ENCODE measurements at places on chromosomes 12 and 14.

GRCh38 chr14:23321572-23322547 lies 603 bp downstream of the PABPN1 start:
- DNase-seq: peak; percentile 66

DNA sequence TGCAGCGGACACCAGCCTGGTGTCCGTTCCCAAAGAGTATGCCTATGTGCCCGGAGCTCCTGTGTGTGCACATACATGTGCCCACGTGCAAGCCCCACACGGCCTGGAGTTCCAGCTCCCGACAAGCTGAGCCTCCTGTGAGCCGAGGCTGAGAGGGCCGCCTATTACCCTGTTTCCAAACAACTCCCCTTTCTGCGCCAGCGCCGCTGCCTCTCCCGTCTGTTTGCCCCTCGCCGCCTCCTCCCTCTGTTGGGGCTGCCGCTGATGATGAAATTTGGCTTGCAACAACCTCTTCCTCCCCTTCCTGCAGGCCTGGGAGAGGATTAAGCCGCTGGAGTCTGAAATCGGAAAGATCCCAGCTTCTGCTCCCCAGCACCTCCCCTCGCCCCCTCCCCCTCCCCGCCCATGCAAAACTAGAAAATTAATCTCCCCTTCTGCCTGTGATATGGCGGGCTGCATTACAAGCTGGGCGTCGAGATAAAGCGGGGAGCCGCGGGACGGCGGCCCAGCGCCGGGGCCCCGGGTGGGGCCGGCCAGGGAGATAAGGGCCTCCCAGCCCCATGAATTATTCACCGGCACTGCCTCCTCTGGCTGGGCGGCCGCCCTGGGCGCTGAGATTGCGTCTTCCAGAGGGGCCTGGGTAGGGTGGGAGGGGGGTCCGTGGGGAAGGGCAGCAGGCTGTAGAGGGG lies 6.8 kb upstream of the ASIC1 start:
- peak; percentile 76 for DNase-seq

GRCh38 chr14:104885973-104886689 lies 21.1 kb downstream of the CEP170B start:
- DNase-seq: no peak

- DNase-seq: peak; percentile 73
Measured at GRCh38 chr12:2958432-2959191, 585 bp upstream of the TEAD4 start.

DNA sequence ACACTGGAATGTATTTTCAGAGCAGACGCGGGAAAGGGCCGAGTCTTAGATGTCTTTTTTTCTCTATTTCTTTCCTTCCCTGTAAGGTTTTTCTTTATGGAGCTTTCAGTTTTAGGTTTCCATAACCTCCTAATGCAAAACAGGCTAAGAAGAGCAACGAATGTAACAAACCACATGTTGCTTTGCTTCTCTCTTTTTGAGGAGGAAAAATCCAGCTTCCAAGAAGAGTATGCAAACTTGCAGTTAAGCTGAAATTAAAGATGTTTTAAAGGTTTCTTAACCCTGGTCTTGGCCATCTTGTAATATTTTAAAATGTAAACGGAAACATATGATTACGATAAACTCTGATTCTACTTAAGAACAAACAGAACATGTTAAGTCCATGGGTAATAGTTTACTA lies 86.9 kb downstream of the PRICKLE1 start:
- DNase-seq: no peak

GRCh38 chr12:64733857-64734256 lies 25.3 kb downstream of the GNS start:
- no peak for DNase-seq

- no peak for DNase-seq
Measured at GRCh38 chr14:54660604-54661111, 93.7 kb downstream of the SAMD4A start.

DNA sequence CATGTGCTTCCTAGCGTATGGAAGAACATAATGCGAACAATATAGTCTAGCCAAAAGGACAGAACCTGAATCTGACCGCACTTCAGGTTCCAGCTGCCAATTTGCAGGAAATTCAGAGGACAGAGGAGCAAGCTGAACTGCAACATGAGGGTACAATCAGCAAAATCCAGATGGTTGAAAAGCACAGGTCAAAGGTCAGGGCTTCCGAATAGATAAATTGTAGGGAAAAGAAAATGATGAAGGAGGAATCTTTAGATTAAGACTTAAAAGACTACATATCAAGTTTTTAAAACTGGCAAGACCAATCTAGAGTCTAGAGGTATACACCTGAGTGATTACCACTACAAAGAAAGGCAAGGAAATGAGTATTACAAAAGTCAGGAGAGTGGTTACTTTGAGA lies 42.1 kb upstream of the SELPLG start:
- no peak for DNase-seq

DNA sequence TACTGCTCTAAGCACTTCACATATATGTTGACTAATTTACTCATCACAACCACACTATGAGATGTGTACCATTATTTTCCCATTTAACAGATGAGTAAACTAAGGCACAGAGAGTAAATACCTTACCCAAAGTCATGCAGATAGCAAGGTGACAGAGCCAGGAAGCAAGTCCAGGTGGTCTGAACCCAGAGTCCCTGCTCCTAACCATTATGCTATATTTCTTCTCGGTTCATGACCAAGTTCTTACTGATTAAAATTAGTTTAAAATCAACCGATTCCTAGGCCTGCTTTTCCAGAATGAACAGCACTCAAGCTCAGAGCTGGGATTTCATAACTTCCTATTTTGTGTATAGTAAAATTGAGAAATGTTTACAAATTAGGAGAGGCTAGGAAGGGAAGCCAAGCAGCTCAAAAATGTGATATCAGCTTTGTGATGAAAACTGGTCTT lies 85.5 kb upstream of the EGLN3 start:
- no peak for DNase-seq

- peak; percentile 95 for DNase-seq
Measured at GRCh38 chr14:24171422-24172260, at the start of gene REC8. Gene REC8, plus strand, starts transcription at chr14:24172080. Its CDS starts 473 bp downstream, at chr14:24172553.

DNA sequence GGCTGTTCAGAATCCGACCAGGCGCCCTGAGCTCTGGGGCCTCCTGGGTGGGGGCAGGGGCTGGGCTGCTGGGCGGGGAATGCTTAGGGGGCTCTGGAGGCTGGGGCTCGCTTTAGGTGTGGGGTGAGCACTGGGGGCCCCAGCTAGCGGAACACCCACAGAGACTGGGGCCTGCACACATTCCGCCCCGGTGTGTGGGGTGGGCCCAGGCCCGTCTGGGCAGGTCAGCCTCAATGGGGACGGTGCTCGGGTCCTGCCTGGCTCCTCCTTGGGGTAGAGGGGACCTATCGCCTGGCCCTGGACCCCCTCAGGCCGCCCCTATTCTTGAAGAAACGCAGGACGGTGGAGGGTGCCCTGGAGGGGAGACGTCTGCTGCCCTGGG lies 364.8 kb downstream of the TMEM121 start:
- no peak for DNase-seq

DNA sequence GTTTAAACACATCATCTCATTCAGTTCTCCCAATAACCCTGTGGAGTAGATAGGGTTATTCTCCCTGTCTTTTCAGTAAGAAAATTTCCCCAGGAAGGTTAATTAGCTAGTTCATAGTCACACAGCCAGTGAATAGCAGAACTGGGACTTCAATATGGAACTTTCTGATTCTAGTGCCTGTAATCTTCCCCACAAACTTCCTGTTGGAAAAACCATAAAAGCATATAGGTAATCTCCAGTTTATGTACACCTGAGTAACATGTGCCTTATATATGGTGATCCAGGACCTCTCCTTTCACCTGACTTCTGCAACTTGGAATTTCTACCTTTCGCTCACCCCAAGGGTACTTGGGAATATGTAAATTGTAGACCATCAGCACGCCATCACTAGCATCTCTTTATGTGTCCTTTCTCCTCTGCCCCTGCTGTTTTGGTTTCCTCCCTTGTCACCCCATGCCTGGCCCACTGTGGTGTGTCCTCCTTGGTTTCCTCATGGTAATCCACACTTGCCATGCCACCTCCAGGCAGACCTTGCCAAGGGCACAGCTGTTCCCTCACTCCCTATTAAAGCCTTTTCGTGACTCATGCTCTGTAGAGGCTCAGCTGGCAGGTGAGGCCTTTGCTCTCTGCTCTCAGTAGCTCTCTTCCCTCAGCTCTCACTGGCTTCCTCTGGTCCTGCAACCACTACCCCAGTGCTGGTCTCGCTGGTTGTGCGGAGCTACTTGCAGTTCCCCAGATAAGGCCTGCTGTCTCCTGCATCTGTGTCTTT lies 16.7 kb downstream of the TBC1D30 start:
- DNase-seq: peak; percentile 18

GRCh38 chr14:99029145-99029915 lies 242.7 kb downstream of the BCL11B start:
- no peak for DNase-seq

- peak; percentile 20 for DNase-seq
Measured at GRCh38 chr14:58243790-58244555, 670 bp upstream of the PSMA3 start.

DNA sequence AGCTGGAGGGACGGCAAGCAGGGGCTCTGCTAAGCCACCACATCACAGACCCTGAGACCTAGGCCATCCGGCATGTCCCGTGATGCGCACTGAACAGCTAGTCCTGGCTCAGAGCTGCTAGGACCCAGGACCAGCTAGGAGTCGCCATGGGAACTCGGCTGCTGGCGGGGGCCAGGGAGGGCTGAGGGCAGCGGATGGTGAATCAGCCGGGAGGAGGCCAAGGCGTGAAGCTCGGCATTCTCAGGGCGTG lies 5.1 kb downstream of the AHNAK2 start:
- DNase-seq: peak; percentile 93

DNA sequence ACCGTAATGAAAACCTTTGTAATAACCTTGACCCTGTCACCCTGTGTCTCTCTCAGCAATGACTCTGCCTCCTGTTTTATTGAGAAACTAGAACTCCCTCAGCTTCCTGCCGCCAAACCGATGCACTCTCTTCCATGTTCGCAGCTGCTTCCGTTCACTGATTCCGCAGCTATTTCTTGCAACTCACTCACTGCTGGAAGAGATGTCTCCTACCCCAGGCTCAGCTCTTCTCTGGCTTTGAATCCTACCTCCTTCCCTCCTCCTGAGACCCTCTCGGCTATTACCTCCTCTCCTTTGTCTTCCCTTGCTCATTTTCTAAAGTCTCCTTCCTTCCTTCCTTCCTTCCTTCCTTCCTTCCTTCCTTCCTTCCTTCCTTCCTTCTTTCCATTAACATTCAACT lies 71.0 kb downstream of the ESRRB start:
- no peak for DNase-seq

DNA sequence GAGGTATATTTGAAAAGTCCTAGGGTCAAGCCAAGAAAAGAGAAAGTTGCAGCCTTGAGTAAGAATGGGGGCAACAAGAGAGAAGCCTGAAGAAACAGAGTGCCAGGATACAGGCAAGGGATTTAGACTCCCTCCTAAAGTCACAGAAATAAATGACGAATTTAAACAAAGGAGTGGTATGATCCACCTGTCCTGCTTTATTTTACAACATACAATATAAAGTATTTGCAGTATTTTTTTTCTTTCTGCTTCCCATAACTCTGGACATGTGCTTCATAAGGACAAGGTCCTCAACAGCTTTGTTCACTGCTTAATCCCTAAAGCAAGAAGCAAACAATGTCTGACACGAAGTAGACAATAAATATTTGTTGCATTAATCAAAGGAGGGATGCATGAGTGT lies 57.4 kb downstream of the IFNG start:
- DNase-seq: peak; percentile 19

DNA sequence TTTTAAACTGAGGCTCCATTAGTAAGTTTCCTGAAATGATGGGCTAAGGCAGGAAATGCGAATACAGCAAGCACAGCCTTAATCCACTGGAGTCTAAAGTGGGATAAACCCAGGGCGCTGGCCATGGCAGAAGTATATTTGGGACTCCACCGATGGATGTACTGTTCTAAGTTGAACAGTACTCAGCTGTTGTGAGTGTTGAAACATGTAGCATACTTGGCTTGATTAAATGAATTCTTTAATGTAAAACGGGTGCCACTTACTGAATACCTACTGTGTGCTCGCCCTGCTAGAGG lies 996 bp downstream of the SSPN start:
- DNase-seq: peak; percentile 19

DNA sequence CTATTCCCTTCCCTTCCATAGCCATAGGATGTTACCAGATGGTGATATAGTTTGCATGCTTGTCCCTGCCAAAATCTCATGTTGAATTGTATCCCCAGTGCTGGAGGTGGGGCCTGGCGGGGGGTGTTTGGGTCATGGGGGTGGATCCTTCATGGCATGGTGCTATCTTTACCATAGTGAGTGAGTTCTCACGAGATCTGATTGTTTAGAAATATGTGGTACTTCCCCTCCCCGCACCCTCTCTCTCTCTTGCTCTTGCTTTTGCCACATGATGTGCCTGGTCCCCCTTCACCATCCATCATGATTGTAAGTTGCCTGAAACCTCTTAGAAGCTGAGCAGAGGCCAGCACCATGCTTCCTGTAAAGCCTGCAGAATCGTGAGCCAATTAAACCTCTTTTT lies 181.3 kb downstream of the CAND1 start:
- DNase-seq: no peak

DNA sequence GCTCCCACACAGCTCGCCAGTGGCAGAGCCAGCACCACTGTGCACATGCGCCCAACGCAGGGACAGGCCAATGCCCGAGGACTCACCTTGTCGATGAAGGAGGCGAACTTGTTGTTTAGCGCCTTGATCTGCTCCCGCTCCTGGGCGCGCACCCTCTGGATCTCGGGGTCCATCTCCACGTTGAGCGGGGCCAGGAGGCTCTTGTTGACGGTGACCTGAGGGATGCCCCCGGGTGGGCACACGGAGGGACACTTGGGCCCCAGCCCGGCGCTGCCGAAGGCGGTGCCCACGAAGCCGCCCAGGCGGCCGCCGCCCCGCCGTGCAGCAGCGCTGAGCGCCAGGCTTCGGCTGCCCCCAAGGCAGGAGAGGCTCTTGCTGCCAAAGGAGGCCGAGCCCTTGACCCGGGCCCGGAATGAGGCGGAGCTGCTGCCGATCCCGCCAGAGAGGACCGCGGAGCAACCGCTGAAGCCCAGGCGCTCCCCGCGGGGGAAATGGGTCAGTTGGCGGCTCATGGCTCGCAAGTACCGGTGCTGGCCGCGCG lies at the start of gene KRT72:
TSS of gene KRT72 (minus strand) at position 523 of the 541 bp plus-strand sequence. CDS start at position 512, 11 bp downstream.
- DNase-seq: no peak

DNA sequence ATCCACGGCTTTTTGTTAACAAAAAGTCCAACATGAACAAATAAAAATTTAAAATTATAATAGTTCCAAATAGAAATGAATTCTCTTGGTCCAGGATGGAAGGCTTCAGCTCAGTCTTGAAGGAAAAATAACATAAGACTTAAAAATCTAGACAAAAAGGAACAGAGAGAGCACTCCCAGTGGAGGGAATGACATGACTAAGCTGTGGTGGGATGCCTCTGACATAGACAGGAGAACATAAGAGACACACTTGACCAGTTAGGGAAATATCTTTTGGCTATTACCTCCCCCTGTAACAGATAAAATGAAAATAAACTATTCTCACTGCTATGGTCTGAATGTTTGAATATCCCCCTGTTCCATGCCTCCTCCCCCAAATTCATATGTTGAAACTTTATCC lies 106.8 kb downstream of the BBS10 start:
- no peak for DNase-seq

- DNase-seq: peak; percentile 15
Measured at GRCh38 chr12:89706986-89707702, 1.5 kb downstream of the ATP2B1 start.

- peak; percentile 22 for DNase-seq
Measured at GRCh38 chr12:95298916-95299315, 81.3 kb downstream of the VEZT start.

All from hepatocyte (in vitro differentiated cells).